NCI-H187 (cell line): ENCODE measurements at places on chromosomes 5 and 9.

DNA sequence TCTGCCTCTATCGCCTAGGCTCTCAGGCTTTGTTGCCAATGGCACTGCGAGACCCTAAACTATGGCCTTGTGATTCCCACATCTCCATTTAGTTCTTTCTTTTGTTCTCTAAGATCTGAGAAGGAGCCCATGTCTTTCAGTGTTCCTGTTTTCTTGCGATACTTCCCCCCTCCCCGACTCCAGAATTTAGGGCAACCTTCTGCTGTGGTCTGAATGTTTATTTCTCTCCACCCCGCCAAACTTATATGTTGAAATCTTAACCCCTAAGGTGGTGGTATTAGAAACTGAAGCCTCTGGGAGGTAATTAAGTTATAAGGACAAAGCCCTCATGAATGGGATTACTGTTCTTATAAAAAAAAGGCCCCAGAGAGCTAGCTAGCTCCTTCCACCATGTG, 6.4 kb downstream of the TMC1 start:
- DNase-seq = no peak

DNA sequence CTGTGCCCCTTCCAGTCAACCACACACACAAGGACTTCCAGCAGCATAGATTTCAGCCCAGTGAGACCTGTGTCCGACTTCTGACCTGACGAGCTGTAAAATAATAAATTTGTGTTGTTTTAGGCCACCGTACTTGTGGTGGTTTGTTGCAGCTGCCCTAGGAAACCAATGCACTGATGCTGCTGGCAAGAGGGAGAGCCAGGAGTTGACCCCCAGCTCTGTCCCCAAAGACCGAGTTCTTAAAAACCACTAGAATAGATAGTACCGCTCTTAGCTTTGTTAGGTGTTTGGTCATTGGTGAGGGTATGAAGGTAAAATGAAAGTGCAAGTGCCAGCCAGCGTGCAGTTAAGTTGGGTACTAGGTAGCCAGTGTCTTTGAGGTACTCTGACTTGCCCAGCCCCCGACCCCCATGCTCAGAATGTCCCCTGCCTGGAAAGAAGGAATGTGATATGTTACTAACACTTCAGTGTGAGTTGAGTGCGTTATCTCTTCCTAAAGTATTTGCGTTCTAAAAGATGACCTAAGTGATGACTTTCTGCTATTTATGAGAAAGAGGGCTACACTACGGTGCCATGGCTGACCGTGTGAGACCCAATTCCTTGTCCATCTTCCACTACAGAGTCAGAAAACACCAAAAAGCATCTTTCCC, 185.6 kb downstream of the AOPEP start:
- no peak for DNase-seq

- no peak for DNase-seq
These were observed 50.2 kb upstream of the ASTN2 start for GRCh38 chr9:117464941-117465616.

- DNase-seq = no peak
These were observed 49.7 kb downstream of the SNX24 start for GRCh38 chr5:122895141-122895540.

GRCh38 chr9:125758986-125759763, 12.0 kb downstream of the PBX3 start:
- DNase-seq = no peak

- DNase-seq = no peak
These were observed 121.0 kb downstream of the AOPEP start for GRCh38 chr9:94847486-94847885.

DNA sequence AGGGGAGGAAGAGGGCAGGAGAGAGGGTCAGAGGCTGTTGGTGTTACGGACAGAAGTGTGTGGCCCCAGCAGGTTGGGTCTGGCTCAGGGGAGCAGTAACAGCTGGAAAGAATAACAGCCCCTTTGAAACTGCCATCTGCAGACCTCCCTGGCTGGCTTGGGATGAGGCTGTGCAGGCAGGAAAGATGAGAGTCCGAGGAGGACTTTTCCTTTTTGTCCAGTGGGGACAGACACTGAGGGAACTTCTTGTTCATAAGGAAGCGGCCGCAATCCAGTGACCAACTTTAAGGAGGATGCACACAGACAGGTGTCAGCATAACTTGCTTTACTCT, 14.8 kb upstream of the PLEKHG4B start:
- no peak for DNase-seq

DNA sequence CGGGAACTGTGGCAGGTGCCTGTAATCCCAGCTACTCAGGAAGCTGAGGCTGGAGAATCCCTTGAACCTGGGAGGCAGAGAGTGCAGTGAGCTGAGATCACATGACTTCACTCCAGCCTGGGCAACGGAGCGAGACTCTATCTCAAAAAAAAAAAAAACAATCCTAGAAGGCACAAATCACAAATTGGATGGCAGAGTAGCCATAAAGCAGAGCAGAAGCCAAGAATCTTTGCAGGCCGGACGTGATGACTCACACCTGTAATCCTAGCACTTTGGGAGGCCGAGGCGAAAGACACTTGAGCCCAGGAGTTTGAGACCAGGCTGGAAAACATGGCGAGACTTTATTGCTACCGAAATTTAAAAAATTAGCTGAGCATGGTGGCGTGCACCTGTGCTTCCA, 9.2 kb upstream of the FUBP3 start:
- DNase-seq = no peak

- no peak for DNase-seq
These were observed 1939.8 kb downstream of the EFNA5 start for GRCh38 chr5:105730982-105731381.

DNA sequence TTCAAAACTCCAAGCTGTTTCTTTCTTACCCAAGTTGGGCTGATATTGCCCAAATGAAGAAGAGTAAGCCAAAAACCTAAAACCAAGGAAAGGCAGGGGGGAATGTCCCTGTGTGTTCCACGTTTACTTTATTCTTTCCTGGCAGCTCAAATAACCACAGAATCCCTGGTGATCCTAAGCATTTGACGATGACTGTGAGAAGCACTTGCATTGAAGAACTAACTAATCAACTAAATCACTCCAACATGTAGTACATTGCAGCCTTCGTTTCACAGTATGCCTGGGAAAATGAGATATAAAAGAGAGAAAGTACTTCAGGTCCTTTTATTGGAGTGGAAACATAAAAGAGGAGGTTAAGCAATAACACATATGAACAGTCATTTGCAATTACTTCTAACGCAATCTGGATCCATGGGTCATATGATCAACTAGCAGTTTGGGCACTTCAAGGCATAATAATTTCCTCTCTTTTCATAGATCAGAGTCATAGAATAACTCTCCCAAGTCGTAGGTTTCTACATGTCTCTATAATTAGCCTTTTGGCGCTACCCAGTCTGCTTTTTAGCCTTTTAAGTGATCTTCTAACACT, 338.4 kb downstream of the TMEM167A start:
- DNase-seq = no peak

GRCh38 chr5:150044329-150044681, 42.0 kb downstream of the CSF1R start:
- no peak for DNase-seq

DNA sequence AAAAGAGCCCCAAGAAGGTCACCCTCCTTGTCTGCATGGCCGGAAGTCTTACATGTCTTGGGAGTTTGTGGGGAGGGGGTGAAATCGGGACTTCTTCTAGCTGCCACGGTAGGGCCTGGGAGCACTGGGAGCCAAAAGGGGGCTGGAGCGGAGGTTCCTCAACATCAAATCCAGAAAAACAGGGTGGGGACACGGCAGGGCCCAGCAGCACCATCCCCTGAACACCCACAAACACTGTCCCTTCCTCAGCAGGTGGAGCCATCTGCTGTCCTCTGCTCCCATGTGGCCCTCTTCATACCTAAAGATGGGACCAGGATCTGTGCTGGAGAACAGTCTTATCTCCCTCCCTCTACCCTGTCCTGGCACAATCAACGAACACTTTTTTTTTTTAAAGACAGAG, 2.7 kb downstream of the TERT start:
- DNase-seq = no peak

GRCh38 chr9:136693490-136694162, 6.4 kb upstream of the AGPAT2 start:
- DNase-seq = no peak

DNA sequence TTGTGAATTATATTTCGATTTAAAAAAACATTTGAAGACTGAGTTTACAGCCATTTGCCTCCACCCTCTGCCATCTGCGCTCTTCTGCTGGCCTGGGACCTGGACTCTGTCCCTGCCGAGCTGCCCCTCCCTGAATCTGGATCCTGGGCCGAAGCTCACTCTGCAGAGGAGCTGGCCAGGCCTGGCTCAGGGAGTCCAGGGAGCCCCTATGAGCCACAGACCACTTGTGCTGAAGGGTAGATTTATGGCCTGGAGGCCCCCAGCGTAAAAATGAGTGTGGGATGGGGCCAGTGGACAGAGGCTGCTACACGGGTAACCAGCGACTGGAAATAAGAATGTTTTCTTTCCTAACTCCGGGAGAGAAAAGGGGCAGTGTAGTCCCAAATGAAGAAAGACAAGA, 129.8 kb downstream of the FGF18 start:
- DNase-seq = no peak

- DNase-seq = no peak
These were observed 43.9 kb downstream of the ARRDC3 start for GRCh38 chr5:91339063-91339705.

DNA sequence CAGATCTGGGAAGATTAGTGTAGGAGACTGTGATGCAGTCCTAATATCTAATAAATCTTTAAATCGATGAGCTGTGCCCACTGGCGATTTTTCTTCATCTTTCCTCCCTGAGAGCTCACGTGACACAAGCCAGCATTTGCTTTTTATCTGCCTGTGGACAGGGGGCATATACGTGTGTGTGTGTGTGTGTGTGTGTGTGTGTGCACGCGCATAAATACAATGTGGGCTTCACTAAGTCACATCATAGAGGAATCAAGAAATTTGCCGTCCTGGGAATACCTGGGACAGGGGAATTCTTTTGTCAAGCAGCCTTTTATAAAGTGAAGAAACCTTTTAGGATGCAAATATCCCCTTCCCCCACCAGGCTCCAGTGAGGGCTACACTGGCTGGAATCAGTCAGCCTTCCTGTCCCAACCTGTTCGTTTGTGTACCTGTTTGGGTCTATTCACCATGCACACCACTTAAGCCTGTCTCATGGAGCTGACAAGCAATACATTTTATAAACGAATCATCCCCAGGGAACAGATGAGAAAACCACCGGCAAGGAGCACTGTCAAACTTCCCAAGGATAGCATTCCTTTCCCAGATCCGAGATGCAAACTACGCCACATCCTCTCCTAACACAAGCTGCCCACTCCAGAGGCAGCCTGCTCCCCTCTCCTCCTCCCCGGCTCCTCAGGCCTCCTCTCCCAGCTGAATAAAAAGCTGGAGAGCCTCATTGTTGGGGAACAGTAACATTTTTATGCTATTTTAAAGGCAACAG, 2.7 kb downstream of the EPB41L4B start:
- peak; percentile 48 for DNase-seq

DNA sequence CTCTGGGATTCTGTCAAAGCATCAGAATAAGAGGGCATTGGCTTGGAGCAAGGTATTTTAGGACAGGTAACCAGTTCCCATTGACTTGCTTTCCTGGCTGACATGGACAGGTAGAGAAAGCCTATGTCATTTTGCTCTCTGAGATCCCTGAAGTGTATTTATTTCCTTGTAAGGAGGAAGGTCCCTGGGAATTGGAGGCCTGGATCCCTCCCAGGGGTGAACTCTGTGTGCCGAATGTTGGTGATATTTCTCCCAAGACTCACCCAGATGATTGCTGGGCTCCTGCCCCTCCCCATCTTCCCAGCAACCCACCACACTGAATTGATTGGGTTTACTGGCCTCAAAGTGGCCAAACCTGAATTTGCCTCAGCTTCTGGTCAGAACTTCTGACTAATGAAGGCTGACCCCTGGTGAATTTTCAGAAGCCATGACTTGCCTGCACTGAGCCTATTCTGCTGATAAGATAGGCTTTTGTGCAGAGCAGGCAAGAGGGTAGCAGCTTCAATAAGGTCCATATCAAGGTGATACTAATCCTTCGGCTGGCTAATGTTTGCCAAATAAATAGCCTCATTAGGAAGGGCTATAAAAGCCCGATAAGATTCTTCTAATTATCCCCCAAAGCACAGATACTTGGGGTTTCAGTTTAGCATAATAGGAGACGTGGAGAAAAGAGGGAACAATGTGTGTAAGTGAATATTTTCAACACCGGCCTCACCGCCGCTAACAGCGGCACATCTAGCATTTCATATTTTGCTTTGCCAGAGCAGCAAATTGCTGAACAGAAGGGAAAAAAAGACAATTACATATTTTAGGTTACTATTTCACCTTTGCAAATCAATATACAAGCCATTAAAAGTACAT, 152.9 kb upstream of the PITX1 start:
- DNase-seq = no peak

DNA sequence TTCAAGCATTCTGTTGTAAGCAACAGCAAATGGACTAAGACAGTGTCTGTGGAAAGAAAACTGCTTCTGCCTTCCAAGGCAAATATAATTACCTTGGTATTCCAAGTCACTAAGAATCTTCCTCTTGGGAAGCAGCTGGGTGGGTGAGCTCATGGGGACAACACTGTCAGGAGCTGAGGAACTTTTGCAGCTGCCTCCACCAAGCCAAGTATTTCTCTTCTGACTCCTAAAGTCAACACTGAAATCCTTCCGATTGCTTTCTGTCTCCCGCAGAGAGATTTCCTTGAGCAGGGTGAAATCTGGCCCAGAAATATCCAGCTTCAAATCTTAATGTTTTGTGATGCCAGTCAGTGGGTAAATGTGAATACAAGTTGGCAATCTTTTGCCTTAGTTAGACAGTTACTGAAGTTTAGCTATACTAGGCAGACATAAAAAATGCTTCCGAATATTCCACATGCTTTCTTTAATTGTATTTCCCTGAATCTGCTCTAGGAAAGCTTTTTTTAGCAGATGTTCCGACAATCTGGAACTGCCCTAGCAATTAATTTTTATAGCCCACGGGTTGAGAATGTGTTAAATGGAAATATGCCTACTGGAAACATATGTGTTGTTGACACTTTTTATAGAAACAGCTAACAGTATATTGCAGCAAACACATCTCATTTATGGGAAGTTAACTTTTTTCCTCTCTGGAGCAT, 369.9 kb upstream of the DAB2 start:
- no peak for DNase-seq

DNA sequence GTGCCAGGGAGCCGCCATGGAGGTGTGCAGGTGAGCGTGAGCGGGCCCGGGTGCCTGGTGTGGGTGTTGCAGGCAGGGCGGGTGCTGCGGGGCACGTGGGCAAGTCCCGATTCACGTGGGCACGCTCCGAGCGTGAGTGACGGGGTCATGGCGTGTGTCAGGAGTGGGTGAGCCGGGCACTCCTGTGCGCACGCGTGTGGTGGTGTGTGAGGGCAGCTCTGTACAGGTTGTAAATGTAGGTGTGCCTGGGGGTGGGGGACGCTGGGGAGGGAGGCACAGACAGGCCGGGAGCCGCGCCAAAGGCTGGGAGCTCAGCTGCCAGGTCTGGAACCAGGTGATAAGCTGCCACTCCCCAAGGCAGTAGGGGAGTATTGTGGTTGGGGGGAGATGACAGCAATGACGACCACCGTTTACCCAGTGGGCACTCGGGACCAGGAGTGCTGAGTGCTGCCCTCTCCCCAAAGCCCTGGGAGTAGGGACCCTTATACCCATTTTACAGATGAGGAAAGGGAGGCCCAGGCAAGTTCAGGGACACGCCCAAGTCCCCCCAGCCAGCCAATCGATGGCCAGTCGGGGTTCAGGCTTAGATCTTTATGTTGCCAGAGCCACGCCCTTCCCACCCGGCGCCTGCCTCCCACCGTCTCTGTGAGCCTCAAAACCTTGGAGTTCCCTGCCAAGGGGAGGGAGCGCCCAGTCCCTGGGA, 9.6 kb downstream of the NCS1 start:
- no peak for DNase-seq
